Aortic smooth muscle cell (primary cell): ENCODE measurements at places on chromosomes 12 and 14. TPM values are rescaled to one million over a fixed set of nuclear protein-coding genes. Genes with fewer than 3 reads are reported as not detected.

The PA2G4 gene
- 129 and 141 TPM in 2 replicates for total RNA-seq

The MORN3 gene
- 1.4 and 1.5 TPM in 2 replicates for total RNA-seq

The SERPINA1 gene
- total RNA-seq, result not detected in 2 replicates

The KCNH3 gene
- total RNA-seq, result under 0.01 and 0.06 TPM in 2 replicates

The JDP2 gene
- 18.9 and 24.4 TPM in 2 replicates for total RNA-seq

The TAS2R42 gene
- not detected in 2 replicates for total RNA-seq

The IRAK4 gene
- total RNA-seq, result 14.0 and 19.1 TPM in 2 replicates

The OR6C3 gene
- not detected in 2 replicates for total RNA-seq

The PSMA6 gene
- total RNA-seq, result 197 and 287 TPM in 2 replicates

The PPFIBP1 gene
- 142 and 154 TPM in 2 replicates for total RNA-seq

The ADSS1 gene
- total RNA-seq, result 5.5 and 6.0 TPM in 2 replicates
